ENCODE measurements at places on chromosomes 3 and 15.

DNA sequence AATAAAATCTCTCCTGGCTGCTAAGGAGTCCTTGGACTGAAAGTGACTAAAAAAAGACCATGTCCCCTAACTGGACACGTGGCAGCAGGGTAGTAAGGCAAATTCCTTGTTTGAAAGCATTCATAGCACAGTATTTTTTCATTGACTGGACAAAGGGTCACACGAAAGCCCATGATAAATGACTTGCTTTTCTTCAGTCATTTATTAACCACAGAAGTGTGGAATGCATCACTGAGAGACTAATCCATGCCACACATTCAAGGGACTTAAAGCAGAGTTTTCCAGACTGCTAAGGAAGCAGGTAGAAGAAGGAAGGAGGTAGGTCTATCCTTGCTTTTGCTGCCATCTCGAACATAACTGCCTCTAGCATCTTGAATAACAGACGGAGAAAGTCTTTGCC is 31.2 kb downstream of the CASR start:
- DNase-seq, result no peak

GRCh38 chr3:101998256-101998926 is 149.1 kb downstream of the NFKBIZ start:
- DNase-seq, result no peak

- no peak for DNase-seq
These were observed 202.2 kb upstream of the BHLHE40 start for GRCh38 chr3:4776980-4777581.

DNA sequence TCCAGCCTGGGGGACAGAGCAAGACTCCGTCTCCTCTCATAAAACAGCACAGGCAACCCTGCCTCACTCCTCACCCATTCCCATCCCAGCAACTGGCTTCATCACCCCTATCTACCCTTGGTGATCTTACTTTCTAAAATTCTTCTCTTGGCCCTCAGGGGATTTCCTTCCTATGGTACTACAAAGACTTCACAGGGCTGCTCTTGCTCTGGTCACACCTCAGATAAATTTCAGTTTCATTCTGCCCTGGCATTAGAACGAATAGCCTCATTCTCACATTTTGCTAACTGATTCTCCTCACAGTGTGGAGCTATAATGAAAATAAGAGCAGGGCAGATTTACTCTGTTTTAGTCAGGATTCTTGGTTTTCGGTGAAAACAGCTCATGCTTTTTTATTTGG is 22.1 kb upstream of the CRBN start:
- DNase-seq, result no peak

- no peak for DNase-seq
These were observed 21.6 kb downstream of the PDIA5 start for GRCh38 chr3:123088387-123088786.

- no peak for DNase-seq
These were observed 12.5 kb downstream of the SSR3 start for GRCh38 chr3:156542101-156543042.

DNA sequence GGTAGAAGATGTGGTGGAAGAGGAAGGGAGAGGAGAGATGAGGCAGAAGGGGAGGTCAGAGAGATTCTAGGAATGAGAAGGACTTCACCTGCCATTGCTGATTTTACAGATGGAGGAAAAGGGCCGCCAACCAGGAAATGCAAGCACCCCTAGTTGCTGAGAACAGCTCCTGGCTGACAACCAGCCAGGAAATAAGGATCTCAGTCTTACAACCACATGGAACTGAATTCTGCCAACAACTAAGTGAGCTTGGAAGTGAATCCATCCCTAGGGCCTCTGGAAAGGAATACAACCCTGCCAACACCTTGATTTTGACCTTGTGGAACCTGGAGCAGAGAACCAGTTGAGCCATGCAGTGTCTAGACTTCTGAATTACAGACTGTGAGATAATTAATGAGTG is 86.6 kb downstream of the EDEM1 start:
- DNase-seq, result no peak

DNA sequence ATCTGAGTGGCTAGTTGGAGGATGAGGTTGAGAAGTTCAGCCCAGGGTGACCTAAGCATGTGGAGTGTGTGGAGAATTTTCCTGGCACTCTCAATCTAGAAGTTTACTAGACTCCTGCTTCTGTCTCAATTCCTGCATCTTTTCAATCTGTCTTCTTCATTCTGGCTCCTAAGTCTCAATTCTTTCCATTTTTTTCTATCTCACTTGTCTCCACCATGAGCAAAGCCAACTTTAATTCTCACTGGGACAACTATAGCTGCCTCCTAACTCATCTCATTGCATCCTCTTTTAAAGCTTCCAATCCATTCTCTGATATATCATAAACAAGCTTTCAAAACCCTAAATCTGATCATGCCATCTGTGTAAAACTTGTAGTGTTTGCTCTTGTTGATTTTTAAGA is 569.3 kb downstream of the NAALADL2 start:
- DNase-seq, result no peak

GRCh38 chr3:185959609-185960521 is 22.1 kb upstream of the TRA2B start:
- no peak for DNase-seq

- no peak for DNase-seq
These were observed 856 bp upstream of the TM4SF19 start for GRCh38 chr3:196339044-196339443.

DNA sequence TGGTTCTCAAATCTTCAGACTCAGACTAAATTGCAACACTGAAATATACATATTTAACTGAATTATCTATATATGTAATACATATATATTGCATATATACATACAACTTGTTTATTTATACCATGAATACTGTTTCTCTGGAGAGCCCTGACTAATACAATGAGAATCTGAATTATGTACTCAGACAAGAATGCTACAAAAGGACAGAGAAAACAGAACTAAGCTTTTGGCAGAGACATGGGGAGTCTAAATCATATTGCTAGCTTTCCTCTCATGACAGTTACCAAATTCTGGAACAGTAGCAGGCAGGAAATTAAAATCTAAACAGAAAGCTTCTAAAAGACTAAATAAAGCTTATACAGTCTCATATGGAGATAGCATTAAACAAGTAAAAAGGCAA is 142.4 kb upstream of the KCNMB2 start:
- no peak for DNase-seq

DNA sequence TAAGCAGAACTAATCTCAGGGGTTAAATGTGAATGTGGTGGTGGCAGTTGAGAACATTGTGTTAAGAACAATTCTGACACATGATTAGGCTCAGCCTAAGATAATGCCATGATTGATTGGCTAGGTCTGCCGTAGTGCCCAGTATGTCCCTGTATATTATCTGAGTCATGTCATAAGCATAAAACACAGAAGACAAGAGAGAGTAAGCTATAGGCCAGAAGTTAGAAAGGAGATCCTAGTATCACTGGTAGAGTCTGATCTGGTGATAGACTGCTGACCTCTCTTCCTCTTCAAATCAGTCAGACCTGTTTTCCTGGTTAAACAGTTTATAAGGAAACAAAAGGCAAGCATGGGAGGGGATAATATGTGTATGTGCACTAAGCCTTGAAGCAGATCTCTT is 30.1 kb upstream of the ATP8B4 start:
- DNase-seq, result no peak
